ENCODE measurements at places on chromosomes 6 and 20.
A peak's percentile ranks its signal among the peaks of the same experiment; 100 is the strongest.

GRCh38 chr6:166775180-166775922 is 148.3 kb upstream of the RPS6KA2 start:
- no peak overlapping the region for H3K4me3 ChIP-seq
- peaks cover 2% of the 10 kb centered on the region for H3K4me1 ChIP-seq
- peak; percentile 46 for DNase-seq
- no peak overlapping the region for H3K27ac ChIP-seq
- H3K27me3 ChIP-seq = no peaks in the 10 kb centered on the region

DNA sequence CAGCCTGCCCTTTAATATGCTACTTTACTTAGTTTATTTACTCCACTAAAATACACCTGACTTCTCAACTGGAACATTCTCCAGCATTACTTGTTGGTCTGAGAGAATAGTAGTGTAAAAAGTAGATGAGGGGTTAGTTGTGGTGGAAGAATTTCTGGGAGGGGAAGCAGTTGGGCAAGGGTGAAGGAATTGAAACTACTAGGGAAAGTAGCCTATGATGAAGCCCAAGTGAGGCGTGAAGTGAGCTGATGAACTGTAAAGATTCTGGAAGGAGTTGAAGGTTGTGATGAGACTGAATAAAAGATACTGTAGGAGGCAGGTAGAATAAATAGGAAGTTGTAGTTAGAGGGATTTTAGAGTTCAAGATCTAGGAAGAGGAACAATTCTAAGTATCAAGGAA is 72.5 kb downstream of the ITCH start:
- DNase-seq = no peak
- peaks cover 46% of the 10 kb centered on the region for H3K36me3 ChIP-seq
- no peaks in the 10 kb centered on the region for H3K27me3 ChIP-seq
- H3K4me1 ChIP-seq = no peaks in the 10 kb centered on the region
- H3K27ac ChIP-seq = no peak overlapping the region

DNA sequence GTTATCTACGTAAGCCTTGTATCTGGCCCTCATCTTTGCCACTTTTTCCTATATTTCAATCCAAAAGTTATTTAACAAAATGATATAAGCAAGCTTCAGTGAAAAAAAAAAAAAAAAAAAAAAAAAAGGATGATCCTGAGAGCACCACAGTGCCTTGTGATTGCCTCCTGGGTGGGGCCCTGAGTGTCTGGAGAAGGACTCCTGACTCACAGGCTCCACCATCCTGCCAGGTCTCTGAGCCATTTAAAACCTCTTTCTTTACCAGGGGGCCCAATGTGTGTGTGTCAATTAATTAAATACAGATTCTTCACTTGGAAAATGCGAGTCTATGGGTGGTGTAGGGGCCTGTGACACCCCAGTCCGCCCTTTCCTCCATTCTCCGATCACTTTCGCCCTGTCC is 105.2 kb downstream of the SMOC2 start:
- no peak for DNase-seq
- no peaks in the 10 kb centered on the region for H3K4me1 ChIP-seq
- H3K27ac ChIP-seq = no peak overlapping the region
- H3K36me3 ChIP-seq = no peaks in the 10 kb centered on the region
- no peak overlapping the region for H3K4me3 ChIP-seq

- H3K4me1 ChIP-seq = no peaks in the 10 kb centered on the region
- no peak overlapping the region for H3K4me3 ChIP-seq
- DNase-seq = no peak
- H3K27ac ChIP-seq = no peak overlapping the region
- H3K36me3 ChIP-seq = no peaks in the 10 kb centered on the region
Measured at GRCh38 chr6:124200661-124201060, 397.0 kb downstream of the NKAIN2 start.

DNA sequence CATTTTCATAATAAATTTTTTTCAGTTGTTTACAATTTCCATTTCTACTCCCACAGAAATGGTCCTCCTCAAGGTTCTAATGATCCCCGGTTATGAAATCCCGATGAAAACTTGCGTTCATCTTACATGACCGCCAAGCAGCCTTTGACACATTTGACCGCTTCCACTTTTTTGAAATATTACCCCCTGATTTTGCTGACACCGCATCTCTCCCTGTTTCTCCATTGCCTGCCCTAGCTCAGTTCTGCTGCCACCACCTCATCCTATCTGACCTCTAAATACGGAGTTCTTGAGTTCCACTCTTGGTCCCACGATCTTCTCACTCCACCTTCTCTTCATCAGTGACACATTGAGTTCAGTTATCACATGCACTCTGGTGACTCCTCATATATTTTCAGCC is 74.1 kb downstream of the SLC35B3 start:
- H3K36me3 ChIP-seq = no peaks in the 10 kb centered on the region
- no peaks in the 10 kb centered on the region for H3K4me1 ChIP-seq
- no peak overlapping the region for H3K27ac ChIP-seq
- DNase-seq = no peak

DNA sequence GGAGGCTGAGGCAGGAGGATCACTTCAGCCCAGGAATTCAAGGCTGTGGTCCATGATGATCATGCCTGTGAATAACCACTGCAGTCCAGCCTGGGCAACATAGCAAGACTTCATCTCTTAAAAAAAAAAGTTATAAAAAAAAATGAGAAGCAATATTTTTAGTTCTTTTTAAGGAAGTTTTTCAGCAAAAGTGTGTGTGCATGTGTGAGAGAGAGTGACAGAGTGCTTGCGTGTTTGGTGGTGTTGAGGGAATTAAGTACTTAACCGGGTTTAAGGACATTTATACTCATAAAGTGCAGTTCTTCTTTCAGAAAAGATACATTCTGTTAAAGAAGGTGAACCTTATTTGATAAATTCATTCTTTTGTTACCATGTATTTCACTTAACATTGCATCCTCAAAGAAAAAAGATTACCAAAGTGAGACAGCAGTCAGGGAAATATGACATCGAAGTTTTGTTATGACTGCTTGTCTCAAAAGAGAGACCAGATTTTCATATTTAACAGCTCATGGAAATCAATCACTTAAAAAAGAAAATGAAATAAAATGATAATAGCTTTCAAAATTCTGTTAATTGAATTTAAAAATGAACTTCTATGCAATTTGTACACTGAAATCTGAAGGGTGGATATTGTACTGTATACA is 254.7 kb downstream of the ARHGAP18 start:
- no peaks in the 10 kb centered on the region for H3K36me3 ChIP-seq
- no peak overlapping the region for H3K4me3 ChIP-seq
- DNase-seq = no peak
- no peaks in the 10 kb centered on the region for H3K27me3 ChIP-seq

- DNase-seq = no peak
- no peak overlapping the region for H3K27ac ChIP-seq
- no peak overlapping the region for H3K4me3 ChIP-seq
- no peaks in the 10 kb centered on the region for H3K36me3 ChIP-seq
- H3K27me3 ChIP-seq = no peaks in the 10 kb centered on the region
- H3K4me1 ChIP-seq = peaks cover 7% of the 10 kb centered on the region
Measured at GRCh38 chr6:150681578-150682395, 82.1 kb downstream of the PLEKHG1 start.

- no peak overlapping the region for H3K4me3 ChIP-seq
- H3K4me1 ChIP-seq = no peaks in the 10 kb centered on the region
- peaks cover 5% of the 10 kb centered on the region for H3K27me3 ChIP-seq
- H3K27ac ChIP-seq = no peak overlapping the region
Measured at GRCh38 chr6:110493253-110493800, 16.9 kb upstream of the SLC22A16 start.

DNA sequence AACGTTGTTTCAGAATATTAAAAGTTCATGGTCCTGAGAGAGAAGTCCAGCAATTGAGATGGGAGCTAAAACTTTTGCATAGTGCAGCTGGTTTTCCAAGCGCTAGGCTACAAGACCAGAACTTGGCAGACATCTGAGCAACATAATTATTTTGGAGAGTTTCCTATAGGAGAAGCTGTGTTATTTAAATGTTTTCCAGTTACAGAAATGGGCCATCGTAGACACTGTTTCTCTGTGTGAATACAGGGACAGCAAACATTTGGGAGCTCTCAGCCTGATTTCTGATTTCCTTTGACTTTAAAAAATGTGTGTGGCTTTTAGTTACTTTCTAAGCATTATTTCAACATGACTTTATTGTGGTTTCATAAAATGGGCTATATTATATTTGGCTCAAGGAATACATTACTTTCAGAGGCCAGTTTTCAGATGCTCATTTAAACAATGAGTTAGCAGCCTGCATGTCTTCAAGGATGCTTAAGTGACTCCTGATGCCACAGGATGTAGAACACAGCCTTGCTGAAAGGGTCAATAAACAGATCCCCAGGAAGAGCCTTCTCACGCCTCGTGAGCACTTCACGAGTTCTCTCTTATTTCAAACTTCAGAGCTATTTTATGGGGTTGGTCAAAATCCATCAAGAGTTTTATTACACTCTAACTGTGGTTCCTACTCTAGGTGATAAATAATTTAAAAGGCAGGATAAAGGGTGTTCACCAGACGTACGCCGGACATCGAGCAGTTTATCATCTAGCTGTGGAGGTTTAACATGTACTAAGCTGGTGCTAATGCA is 193.8 kb downstream of the SMOC2 start:
- no peaks in the 10 kb centered on the region for H3K36me3 ChIP-seq
- H3K4me1 ChIP-seq = no peaks in the 10 kb centered on the region
- no peak for DNase-seq
- no peak overlapping the region for H3K4me3 ChIP-seq
- H3K27me3 ChIP-seq = peaks cover 13% of the 10 kb centered on the region

- no peaks in the 10 kb centered on the region for H3K36me3 ChIP-seq
- no peaks in the 10 kb centered on the region for H3K4me1 ChIP-seq
- no peak overlapping the region for H3K4me3 ChIP-seq
- H3K27ac ChIP-seq = no peak overlapping the region
- no peaks in the 10 kb centered on the region for H3K27me3 ChIP-seq
Measured at GRCh38 chr6:119027465-119027864, 51.0 kb downstream of the FAM184A start.

GRCh38 chr20:50520222-50520880 is 10.2 kb downstream of the PTPN1 start:
- peaks cover 3% of the 10 kb centered on the region for H3K36me3 ChIP-seq
- H3K4me3 ChIP-seq = peak overlapping the region; percentile 10
- no peaks in the 10 kb centered on the region for H3K27me3 ChIP-seq
- H3K27ac ChIP-seq = peak overlapping the region; percentile 66
- peaks cover 70% of the 10 kb centered on the region for H3K4me1 ChIP-seq

- H3K36me3 ChIP-seq = peaks cover 6% of the 10 kb centered on the region
- H3K27ac ChIP-seq = no peak overlapping the region
- no peaks in the 10 kb centered on the region for H3K27me3 ChIP-seq
- no peaks in the 10 kb centered on the region for H3K4me1 ChIP-seq
Measured at GRCh38 chr6:155260686-155261085, 3.1 kb upstream of the CLDN20 start.

GRCh38 chr6:29770306-29770705 is 47.1 kb downstream of the HLA-F start:
- no peak overlapping the region for H3K27ac ChIP-seq
- no peak overlapping the region for H3K4me3 ChIP-seq
- H3K27me3 ChIP-seq = peaks cover 8% of the 10 kb centered on the region
- no peaks in the 10 kb centered on the region for H3K4me1 ChIP-seq
- no peak for DNase-seq

DNA sequence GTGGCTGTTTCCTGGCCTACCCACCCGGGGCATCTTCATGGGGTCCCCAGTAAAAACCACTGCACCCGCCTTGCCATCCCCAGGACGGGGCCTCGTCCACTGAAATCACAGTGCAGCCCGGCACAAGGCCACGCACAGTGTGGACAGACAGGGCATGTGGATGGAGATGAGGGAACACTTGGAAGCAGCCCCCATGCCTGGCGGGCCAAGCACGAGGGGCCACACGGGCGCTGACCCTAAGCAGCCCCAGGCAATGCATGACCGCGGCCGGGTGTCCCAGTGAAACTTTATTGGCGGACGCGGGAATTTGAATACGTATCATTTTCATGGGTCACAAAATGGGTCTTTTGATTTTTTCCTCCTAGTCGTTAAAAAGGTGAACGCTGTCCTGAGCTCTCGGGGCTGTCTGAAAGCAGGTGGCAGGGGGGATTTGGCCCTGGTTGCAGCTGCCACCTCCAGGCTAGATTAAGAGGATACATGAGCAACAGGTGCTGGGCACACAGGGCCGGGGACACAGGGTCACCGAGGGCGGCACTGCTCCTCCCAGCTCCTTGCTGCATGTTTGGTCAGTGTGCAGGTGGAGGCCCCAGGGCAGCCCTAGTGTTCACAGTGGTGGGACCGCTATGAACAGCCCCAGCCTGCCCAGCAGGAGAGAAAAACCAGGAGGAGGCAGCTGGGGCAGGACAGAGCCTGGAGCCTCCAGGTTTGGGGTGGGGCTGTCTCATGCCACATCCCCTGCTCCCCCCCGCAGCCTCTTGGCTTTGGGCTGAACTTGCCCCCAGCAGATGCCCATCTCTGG is 74.9 kb upstream of the SLCO4A1 start:
- no peaks in the 10 kb centered on the region for H3K4me1 ChIP-seq
- peaks cover 52% of the 10 kb centered on the region for H3K27me3 ChIP-seq
- H3K4me3 ChIP-seq = no peak overlapping the region
- H3K36me3 ChIP-seq = no peaks in the 10 kb centered on the region
- H3K27ac ChIP-seq = no peak overlapping the region
- DNase-seq = no peak

DNA sequence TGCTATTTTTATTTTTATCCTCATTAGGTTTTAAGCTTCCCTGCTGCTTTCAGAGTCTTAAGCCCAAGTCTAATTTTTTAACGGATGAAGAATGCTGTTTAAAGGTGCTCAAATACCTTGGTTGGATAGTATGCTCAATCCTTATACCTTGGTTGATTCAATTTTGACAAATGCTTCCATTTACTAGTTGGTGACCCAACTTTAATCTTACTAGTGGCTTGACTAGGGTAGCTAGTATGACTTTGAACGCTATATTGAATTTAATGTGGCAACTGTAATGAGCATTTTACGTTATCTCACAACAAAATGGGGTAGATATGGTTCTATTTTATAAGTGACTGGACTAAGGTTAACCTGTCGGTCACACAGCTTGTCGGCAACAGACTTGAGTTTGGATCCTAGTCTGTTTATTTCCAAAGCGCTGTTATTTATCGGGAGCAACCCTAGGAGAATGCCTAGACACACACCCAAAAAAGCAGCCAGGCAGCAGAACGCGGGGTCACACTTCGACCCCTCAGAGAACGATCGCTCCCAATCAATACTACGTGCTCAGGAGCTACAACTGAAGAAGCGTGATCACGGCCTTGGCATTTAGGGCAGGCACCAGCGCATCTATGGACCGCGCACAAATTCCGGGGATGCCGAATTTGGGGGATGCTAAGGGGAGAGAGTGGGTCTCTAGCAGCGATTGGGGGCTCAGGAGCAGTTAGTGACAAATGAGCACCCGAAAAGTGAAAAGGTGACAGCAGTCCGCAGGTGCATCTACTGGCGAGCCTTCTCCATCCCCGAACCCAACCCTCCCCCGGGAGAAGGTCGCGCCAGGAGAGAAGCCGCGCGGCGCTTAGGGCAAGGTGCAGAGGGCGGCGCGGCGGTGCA is 586 bp upstream of the ALDH5A1 start:
- peaks cover 10% of the 10 kb centered on the region for H3K4me1 ChIP-seq
- DNase-seq = no peak
- no peaks in the 10 kb centered on the region for H3K36me3 ChIP-seq
- peak overlapping the region; percentile 31 for H3K27ac ChIP-seq
- peak overlapping the region; percentile 91 for H3K4me3 ChIP-seq
